ENCODE measurements at places on chromosomes 2 and 18.

DNA sequence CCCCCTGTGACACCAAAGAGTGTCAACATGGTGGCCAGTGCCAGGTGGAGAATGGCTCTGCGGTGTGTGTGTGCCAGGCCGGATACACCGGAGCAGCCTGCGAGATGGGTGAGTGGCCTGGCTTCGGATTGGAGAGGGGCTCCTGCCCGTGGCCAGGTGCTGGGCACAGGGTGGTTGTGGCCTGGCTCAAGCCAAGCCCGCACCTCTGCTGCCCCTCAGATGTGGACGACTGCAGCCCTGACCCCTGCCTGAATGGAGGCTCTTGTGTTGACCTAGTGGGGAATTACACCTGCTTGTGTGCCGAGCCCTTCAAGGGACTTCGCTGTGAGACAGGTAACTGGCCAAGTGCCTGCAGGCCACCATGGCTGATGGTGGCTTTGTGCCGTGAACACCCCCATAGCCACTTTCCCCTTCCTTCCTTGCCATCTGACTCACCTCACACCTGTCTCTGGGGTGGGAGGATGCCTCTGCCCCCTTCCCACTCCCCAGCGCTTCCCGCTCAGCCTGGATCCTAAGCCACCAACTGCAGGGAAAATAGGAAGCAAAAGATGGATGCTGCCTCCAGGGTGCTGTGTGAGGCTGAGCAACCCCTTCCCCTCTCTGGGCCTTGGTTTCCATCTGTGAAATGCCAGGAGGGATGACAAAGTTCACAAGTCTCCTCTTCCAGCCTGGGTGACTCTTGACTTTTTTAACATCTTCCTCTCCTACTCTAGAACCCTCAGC is 41.8 kb downstream of the SNED1 start:
- no peak for DNase-seq

DNA sequence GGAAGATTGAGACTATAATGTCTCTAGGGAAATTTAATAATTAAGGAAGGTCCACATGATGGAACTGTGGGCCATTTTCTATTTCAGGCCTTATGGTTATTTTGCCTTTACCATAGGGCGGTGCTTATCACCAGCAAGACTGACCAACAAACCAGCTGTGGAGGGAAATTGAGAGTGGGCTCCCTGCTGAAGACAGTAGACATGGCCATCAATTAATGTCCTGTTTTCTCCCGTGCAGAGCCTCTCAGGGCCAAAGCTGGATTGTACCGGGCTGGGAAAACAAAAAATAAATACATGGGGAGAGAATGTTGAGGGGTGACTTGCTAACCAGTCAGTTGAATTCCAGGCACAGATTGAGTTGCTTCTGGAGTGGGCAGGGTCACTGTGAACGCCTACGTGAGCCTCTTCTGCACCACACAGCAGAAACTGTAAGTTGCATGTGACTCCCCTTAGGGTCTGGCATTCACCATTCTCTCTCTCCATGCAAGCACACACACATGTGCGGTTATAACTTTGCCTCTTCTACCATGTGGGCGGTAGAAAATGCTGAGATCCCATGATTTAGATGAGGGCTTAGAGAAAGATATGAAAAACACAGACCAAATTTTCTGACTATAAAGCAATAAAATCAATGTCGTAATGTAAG is 128.5 kb downstream of the COPS8 start:
- no peak for DNase-seq

DNA sequence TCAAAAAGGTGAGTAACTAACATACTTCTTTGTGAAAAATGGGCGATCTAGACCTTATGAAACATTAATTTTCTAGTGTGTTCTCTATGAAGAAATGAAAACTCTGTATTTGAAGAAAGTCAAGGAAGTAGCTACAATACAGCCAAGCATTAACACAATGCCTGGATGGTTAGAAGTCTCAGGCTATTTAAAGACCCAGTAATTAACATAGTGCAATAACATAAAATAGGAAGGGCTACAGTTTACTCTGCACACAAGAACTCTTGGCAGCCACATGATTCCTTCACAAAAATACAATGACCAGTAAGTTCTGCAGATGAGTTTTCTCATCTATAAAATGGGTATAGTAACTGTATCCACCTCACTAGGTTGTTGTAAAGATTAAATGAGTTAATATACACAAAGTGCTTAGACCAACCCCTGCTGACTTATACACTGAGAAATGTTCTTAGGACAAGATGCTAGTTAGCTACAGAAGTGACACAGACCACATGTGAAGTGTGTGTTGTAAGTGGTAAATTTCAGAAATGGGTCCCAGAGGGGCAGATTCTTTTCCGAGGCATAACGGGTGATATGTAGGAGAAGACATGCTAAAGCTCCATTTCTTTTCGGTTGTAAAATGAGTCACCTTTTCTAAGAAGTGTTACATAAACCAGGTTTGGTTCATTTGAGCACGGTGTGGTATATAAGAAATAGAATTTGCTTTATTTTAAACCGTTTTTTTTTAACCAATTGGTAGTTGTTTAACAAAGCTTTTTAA is 61.8 kb downstream of the CXCR4 start:
- no peak for DNase-seq

- DNase-seq = no peak
Measured at GRCh38 chr2:133421516-133422324, 146.5 kb downstream of the NCKAP5 start.

- DNase-seq = no peak
Measured at GRCh38 chr2:170201275-170201674, 23.3 kb downstream of the MYO3B start.

- DNase-seq = no peak
Measured at GRCh38 chr2:108614043-108614545, 79.8 kb downstream of the LIMS1 start.

DNA sequence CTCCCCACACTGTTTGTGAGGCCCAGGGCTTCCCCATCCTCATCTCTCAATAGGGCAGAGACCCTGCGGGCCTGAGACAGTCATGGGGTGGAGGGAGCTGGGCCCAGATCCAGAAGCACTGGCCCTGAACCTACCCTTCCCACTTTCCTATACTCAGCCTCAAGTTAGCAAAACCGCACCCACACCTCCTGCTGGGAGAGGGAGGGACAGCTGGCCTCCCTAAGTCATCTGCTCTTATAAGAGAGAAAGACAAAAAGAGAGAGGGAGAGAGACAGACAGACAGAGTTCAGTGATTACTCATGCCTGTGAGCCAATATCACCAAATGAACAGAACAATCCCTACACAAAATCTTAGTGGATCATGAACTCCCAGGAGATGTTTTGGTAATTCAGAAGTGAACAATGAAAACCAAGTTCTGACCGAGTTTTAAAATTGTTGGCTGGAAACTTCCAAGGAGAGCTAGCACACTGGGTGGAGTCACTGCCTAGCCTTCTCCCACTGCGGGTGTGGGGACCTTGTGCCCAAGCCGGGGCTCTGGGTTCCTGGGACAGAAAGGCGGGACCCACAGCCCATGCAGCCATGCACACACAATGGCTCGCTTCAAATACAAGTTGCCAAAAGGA is 130.5 kb downstream of the PXDN start:
- no peak for DNase-seq

DNA sequence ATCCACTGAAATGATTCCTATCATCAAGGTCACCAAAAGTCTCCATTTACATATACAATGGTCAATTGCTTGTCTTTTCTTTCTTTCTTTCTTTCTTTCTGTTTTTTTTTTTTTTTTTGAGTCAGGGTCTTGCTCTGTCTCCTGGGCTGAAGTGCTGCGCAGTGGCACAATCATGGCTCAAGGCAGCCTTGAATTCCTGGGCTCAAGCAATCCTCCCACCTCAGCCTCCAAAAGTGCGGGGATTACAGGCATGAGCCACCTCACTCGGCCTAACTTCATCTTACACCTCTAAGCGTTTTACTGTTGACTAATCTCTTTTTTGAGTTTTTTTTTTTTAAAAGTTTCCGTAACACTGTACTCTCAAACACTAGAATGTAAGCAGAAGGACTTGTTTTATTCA is 867 bp downstream of the SF3B6 start:
- DNase-seq = no peak

GRCh38 chr2:170140561-170140960 is 37.4 kb upstream of the MYO3B start:
- DNase-seq = no peak

- DNase-seq = no peak
Measured at GRCh38 chr2:119267604-119268003, 44.0 kb downstream of the STEAP3 start.

DNA sequence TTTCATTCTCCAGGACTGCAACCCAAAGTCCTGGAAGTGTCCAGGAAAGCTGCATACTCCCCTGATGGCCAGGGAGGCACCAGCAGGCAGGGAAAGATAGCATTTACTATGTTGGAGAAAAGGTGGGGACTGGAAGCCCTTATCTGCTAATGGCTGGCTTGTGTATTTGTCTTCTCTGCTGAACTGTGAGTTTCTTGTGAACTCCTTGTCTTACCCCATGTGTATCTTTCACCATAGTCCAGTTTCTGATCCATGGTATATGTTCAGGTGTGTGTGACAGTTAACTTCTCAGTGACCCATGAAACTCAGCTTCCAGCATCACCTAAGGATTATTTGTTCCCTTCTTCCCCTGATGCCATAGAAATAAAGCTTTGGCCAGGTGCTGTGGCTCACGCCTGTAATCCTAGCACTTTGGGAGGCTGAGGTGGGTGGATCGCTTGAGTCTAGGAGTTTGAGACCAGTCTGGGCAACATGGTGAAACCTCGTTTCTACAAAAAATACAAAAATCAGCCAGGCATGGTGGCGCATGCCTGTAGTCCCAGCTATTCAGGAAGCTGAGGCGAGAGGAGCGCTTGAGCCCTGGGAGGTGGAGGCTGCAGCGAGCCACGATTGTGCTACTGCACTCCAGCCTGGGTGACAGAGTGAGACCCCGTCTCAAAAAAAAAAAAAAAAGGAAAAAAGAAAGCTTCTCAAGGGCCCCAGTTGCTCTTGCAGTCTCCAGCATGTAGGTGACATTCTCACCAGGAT is 112.8 kb upstream of the MAP4K3 start:
- DNase-seq = no peak

GRCh38 chr2:28400921-28401320 is 8.3 kb downstream of the FOSL2 start:
- no peak for DNase-seq

- no peak for DNase-seq
Measured at GRCh38 chr18:38402509-38402908, 836.9 kb upstream of the CELF4 start.

DNA sequence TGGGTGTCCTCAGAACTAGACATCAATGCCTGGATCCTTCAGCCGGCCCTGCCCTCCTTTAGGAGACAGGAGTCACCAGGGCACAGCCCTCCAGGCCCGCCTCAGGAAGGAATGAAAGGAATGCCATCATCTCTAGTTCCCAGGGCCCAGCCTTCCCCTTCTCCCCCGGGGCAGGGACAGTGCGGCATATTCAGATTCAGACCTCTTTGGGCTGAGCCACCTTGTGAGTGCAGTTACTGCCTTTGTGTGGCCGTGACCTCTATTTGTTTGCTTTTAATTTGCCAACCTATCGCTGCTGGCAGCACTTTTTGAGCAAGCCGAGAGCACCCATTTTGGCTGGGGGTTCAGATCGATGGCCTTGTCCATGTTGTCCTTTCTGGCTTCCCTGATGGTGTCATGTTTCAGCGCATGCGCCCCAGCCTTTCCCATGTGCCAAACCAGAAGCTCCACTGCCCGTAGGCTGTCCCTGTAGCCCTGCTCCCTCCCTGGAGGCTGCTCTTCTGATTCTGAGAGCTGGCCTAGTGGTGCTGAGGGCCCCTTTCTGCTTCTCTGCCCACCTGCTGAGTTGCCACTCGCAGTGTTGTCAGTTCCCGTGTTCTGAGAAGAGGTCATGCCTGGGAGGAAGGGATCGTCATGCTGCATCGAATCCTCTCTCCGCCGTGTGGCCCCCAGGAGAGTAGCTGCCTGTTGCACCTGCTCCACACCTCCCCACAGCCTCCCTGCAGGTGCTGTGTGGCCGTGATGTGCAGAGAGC is 10.9 kb downstream of the ANKRD23 start:
- DNase-seq = no peak

DNA sequence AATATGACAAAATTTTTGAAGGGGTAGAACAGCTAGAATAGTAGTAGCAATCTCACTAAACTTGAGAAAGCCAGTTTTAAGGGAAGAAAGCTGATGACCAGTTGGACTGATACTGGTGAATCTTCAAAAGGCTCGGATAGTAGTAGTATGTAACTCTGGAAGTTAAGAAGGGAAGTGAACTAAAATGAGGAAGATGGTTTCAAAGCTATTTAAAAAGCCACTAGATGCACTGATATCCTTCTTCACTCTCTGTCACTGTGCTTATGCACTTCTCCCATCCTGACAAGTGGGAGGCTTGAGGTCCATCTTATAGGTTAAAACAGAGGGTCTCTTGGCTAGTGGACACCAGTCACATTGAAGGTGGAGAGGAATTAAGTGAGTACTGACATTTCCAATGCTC is 141.1 kb downstream of the NCOA1 start:
- DNase-seq = no peak

DNA sequence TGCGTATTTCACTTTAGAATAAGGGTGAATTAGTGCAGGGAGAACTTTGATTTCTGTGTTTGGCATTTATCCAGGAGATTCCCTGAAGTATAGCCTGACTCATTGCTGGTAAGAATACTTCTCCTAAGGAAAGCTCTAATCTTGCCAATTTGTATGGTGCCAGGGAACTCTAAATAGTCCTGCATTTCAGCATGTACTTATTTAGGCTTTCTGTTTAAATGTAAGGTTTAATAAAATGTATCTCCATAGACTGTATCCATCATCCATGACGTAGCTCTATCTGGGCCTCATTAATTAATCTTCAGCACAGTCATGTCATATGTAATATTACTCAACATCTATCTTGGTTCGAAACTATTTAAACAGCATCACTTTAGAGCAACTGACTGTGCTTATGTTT is 127.7 kb downstream of the DOK6 start:
- DNase-seq = no peak

- DNase-seq = peak; percentile 20
Measured at GRCh38 chr2:238370823-238371372, 50.6 kb downstream of the TRAF3IP1 start.

DNA sequence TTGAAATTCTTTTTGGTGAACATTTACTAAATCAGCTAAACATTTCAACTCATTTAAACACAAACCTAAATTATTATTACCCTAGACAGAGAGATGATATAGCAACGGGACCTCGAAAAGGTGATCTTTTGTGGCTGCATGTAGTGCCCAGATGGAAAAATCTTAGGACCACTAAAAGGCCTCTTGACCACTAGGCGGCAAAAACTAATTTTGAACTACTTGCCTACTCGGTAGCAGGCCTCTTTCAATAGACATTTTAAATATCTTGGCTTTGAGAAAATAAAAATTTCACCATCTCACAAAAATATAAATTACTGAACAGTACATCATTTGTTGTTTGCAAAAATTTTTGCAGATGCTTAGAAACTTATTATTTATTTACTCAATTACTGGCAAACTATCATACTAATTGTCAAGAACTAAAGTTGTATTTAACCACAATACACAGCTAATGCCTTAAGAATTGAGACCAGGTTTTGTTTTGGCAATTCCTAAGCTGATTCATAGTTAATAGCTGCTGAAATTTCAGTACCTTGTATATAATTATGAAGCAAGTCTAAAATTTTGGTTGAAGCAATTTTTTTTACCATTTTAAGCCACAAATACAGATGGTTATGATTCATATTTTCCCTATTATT is 9.4 kb downstream of the COL3A1 start:
- DNase-seq = no peak

GRCh38 chr18:68438536-68438935 is 276.4 kb downstream of the TMX3 start:
- DNase-seq = no peak
